ENCODE measurements at places on chromosomes 5 and 9.

DNA sequence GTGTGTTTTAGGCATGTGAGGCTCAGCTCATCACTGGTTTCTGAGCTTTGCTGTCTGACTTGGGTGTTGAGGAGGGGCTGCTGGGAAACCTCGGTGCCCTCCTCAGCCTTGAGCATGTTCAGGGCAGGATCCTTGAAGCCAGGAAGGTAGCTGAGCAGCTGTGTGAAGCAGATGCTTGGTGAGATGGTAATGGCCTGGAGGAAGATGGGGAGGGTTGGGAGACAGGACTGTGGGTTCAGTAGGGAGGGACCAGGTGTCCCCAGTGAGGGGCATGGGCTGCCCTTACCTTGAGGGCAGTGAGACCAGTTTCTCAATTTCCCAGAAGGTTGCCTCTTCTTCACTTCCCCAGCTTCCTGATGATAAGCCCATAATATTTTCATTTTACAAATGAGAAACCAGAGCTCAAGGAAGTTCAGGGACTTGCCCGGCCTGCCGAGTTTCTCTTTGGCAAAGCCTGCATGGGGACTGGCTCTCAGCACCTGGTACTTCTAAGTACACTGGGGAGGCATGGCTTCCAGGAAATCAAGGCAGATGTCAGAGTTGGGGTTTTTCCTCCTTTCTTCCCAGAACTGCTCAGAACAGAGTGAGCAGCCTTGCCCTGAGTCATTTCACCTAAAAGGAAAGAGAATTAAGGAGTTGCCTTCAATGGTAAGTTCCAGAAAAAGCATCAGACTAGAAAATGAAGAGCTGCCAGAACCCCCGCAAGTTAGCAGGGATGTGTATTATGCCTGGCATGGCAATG, 225.7 kb downstream of the MAST4 start:
- no peak for DNase-seq

DNA sequence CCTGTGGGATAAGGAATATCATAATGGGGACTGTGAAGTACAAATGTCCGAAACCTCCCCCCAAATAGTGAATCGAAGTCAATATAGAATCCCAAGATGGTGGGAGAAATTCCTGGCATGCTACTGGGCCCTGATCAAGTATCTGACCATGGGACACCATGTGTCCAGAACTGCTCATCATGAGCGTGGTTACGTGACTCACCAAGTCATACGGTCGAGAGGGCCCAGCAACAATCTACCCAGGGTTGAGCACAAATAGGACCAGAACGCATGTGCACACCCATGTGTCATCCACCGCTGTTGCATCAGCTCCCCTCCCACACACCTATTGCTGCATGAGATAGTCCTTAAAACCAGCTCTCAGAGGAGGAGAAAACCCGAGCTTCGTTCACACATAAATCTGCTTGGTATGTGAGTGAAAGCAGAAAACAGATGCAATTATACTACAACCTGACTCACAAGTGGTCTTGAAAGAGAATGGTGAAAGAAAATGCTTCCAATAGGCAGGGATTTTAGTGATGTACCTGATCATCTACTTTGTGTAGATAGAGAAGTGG, 353.2 kb downstream of the CWC27 start:
- DNase-seq = no peak

- DNase-seq = no peak
Measured at GRCh38 chr9:106634641-106635040, 228.3 kb upstream of the ZNF462 start.

DNA sequence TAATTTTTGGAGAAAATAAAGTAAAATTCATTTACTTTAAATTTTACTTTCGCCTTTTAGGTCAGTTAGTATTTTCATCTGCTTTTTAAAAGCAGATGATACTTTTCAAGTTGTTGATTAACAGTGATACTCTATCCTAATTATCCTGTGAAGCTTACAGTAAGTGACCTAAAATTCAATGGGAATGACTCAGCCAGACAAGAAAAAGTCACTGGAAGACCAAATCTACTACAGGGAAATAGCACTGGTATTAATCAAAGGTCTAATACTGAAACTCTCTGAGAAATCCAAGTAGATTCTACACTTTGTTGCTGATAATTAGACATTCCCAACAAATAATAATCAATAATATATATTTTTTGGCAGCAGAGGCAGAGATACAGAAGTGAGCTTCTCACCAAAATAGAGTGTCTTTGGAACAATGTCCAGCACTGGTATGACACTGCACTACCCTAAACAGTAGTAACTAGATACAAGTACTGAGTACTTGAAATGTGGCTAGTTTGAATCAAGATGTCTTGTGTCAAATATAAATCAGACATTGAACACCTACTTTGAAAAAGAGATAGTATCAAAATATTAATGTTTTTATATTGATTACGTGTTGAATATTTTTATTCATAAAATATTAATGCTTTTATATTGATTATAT, 22.8 kb upstream of the ELL2 start:
- no peak for DNase-seq

DNA sequence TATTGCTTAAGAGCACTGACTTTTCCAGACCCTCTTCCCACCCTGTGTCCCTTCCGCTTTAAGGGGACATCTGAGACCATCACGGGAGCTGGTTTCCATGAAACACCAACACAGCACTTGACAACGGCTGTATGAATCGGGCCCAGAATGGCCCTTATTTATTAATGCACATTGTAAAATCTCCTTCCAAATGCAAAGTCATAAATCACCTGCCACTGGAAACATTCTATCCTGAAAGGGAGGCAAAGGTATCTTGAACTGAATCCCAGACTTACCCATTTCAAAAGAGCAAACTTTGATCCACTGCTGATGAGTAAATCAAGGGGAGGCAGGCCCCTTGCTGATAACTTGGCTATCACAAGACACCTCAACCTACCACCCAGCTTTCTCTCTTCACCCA, 37.4 kb downstream of the SHB start:
- DNase-seq = no peak

DNA sequence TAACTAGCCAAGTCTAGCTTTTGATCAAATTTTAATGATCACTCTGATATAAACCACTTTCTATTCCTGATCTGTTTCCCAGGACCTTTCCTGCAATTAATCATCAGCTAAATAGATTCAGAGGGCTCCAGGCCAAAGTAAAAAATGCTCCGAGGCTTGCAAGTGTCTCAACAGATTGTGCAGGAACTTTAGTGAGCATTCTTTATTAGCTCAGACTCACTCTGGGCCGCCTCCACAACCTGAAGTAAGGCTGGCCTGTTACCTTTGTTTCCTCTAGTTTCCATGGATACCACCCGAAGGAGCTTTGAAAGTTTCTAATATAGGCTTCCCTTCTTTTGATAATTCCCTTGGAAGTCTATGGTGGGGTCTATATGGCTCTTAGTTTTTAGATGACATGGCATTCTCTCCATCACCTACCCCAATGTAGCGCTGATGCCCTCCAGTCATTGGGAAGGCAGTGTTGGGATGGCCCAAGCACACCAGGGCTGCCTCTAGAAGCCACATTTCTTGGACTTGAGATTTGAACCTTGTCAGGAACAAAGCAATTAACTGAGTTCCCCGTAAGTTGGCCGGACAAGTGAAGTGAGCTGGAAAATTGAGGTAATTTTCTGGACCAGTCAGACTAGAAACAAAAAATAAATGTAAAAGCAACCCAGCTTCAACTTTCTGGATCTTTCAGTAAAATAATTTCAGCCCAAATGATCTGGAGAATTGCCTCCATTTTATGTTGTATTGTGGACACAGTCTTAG, 97.6 kb upstream of the LHFPL2 start:
- DNase-seq = no peak

DNA sequence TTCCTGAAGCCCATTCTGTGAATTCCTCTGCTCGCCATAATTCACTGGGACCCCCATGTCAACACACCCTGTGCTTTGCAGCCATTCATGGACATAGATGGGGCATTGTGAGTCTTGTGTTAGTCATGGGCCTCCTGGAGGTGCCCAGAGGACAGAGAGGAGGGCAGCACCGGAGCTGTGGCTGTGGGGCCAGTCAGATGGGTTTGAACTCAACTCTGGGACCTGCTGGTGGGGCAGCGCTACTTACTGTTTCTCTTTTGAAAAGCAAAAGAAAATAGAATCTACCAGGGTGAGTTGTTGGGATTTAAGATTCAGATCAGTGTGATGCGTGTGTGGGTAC, 11.3 kb upstream of the EXOC3 start:
- no peak for DNase-seq

GRCh38 chr5:57445705-57446037, 36.9 kb downstream of the ACTBL2 start:
- DNase-seq = no peak

DNA sequence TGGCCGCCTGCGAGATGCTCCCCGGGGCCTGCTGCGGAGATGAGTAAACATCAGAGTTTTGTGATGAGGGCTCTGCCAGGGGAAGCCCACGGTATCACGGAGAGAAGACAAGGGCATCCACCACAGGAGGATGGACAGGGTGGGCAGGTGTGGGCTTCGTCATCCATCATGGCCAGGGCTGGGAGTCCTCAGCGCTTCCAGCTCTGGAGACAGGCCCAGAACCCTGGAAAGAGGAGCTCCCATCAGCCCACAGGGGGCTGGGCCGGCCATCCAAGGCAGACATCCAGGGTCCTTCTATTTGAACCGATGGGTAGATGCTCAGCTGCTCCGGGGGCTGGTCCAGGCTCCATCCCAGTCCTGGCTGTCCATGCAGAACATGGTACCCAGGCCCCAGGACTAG, 22.1 kb upstream of the FCN1 start:
- no peak for DNase-seq

DNA sequence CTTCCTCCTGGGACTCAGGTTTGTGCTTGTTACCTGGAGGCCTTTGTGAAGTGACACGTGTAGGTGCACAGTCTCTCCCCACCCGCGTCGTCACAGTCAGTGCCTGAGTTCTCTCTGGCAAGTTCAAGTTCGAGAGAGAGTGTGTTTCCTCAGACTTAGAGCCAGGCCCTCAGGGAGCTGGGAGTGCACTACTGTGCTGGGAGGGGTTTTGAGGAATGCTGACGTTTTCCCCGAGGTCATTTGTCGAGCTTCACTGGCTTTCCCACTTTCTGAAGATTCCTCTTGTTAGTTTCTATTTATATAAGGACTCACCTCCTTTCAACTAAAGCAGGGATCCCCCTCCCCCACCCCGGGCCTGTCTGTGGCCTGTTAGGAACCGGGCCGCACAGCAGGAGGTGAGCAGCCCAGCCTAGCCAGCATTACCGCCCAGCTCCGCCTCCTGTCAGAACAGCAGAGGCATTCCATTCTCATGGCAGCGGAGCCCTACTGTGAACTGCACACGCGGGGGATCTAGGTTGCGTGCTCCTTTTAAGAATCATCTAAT, 209.2 kb downstream of the DIRAS2 start:
- no peak for DNase-seq

DNA sequence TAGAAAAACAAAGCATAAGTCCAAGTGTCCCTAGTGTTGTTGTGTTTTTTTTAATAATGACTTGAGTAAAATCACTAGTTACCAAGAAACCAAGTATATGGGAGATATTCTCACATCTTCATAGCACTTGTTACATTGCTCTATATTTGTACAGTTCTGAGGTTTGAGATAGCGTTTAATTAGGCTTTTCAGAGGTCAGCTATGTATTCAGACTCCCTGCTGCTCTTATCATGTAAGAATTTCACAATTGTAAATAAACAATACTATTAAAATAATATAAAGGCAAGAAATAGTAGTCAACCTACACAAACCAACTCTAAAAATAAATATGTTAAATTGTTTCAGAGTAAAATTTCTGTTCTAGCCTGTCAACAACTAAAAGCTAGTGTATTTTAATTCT, 761.9 kb upstream of the FAM174A start:
- DNase-seq = no peak

DNA sequence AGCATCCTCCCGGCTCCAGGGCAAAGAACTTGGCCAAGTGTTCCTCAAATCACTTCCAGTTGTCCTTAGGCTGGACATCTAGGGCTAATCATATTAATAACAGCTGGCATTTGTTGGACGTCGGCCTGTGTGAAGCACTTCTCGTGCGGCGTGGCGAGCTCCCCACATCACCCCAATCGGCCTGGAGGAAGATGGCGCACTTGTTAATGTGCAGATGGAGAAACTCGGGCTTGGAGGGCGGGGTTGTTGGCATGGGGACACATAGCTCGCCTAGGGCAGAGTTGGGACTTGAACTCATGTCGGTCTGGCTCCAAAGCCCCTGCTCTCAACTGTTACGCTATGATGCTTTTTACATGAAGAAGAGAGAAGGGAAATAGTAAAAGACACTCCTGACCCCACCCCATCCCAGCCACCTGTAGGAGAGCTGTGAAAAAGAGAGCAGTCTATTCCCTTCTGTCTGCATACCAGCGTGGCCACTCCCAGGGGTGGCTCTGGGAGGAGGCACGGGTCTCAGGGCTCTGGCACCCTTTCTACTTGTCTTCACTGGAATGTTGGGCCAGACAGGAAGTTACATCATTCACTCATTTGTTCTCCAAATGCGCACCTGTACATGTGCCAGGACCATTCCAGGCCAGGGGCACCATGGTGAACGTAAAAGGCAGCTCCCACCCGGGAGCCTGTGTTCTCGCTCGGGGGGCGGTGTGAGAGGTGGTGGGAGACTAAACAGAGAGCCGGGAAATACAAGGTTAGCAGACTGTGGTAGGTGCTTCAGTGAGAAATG, 12.8 kb upstream of the NUP214 start:
- DNase-seq = no peak

DNA sequence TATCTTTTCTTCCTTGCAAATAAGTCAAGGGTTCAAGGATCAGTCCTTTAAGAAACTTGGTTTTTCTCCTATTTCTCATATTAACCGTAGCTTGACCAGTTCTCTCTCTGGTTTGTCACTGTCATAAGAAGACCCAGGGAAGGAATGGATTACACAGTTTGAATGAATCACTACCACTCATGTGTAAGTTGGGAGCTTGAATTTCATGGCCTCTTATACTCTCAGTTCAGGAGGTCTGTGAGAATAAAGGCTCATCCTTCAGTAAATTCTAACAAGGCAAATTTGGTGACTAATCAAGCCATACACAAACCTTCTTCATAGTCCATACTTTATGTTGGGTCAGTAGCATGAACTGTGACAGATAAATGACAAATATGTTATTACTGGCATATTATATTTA, 323.1 kb upstream of the ACTBL2 start:
- no peak for DNase-seq

- DNase-seq = peak; percentile 71
Measured at GRCh38 chr9:128412120-128412790, 8.4 kb upstream of the CERCAM start.

- no peak for DNase-seq
Measured at GRCh38 chr9:135601988-135602387, 37.4 kb downstream of the GLT6D1 start.
